ENCODE measurements at places on chromosomes 4 and X.
A peak's percentile ranks its signal among the peaks of the same experiment; 100 is the strongest.

DNA sequence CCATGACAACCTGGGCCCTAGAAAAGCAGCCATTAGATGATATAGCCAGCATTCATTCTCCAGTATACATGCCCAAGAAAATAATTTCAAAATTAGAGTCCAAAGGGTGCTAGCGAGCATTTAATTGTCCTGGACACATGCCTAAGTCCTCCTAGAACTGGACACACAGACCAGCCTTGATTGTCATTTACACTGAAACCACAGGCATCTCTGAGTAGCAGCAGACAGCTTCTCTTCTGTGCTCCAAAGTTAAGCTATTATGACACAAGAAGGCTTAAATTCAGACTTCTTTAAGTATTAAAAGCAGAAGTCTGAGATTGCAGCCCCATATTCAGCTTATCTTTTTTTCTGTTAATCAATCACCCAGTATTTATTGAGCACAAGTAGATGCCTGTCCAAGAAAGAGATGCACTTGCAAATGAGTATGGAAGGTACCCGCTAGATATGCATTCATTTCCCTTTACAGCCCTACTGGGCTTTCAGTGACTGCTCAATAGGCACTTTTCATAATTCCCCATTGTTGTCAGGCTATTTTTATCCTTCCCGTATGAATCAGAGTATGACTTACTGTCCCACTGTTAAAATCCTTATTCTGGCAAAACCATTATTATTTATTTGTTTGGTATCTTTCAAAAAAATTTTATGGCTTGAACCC lies 374.1 kb downstream of the FBXW7 start:
- no peak for DNase-seq

- DNase-seq: no peak
Observed at GRCh38 chr4:84264652-84265051, 234.4 kb downstream of the NKX6-1 start.

- DNase-seq: peak; percentile 65
Observed at GRCh38 chr4:37890801-37891259, at the start of gene TBC1D1. TSS of gene TBC1D1 (plus strand) at chr4:37891084. CDS start at chr4:37902096, 11,012 bp downstream.

- DNase-seq: peak; percentile 57
Observed at GRCh38 chr4:21656832-21657231, 291.7 kb downstream of the KCNIP4 start.

DNA sequence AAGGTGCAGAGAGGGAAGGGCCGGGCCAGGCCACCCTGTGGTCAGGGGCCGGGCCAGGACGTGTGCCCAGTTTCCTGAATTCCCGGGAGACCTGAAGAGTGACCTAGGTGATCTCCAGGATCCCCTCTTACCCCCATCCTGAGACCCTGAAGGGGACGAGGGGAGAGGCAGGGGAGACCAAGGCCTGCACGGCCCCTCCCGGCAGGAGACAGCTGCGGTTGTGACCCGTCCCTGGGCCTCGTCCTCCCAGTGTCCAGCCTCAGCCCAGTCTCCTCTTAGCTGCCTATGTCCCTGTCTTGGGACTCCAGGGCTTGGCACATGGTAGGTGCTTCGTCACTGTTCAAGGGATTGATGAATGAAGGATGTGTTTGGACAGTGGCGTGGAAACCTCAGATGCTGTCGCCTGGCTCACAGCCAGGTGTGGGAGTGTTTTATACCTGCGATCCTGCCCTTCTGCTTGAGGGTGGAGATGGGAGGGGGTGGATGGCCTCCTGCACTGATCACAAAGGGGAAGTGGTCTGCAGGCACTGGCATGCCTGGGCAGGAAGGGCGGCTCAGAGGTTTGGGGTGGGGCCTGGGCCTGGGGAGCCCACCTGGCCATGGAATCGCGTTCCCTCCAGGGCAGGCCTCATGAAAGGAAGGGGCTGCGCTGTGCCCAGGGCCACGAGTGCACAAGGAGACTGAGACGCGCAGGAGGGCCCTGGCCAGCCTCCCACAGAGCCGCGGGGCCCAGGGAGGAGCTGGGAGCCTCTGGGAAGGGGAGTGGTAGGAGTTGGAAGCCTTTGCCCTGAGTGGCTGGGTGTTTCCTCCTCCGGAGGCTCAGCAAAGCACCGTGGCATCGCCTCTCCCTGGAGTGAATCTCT lies 6.9 kb downstream of the SH3TC1 start:
- no peak for DNase-seq

- DNase-seq: peak; percentile 90
Observed at GRCh38 chr4:4995103-4995907, 24.0 kb downstream of the CYTL1 start.

GRCh38 chr4:98950925-98951324 lies 22.0 kb upstream of the EIF4E start:
- no peak for DNase-seq

DNA sequence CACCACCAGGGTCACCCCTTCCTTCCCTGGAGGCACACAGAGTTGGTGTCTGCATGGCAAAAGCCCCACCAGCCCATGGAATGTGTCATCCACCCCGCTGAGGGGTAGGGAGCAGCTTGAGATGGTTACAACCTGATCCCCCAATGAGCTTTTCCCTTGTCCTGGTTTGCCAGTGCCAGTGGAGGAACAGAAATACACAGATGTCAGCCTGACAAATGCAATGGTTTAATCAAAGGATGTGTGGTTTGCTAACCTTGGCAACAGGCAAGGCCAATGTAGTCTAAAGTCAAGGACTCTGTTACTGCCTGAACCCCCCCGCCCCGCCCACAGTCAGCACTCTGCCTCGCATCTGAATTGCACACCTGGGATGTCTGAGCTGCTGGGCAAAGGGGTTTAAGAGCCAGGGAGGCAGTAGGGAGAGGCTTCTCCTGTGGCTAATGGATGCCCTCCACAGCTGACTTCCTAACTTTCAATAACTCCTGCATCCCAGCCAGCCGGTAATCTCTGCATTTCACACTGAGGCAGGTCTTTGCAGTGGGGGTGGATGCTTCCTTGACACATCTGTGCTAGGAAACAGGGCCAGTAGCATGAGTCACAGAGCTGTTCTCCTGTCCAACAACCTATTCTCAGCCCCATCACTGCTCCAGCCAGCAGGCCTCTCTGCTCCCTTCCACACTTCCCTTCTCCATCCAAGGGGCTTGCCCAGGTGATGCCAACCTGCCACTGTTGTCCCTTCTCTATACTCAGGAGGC lies 137.5 kb downstream of the AMMECR1 start:
- peak; percentile 83 for DNase-seq

DNA sequence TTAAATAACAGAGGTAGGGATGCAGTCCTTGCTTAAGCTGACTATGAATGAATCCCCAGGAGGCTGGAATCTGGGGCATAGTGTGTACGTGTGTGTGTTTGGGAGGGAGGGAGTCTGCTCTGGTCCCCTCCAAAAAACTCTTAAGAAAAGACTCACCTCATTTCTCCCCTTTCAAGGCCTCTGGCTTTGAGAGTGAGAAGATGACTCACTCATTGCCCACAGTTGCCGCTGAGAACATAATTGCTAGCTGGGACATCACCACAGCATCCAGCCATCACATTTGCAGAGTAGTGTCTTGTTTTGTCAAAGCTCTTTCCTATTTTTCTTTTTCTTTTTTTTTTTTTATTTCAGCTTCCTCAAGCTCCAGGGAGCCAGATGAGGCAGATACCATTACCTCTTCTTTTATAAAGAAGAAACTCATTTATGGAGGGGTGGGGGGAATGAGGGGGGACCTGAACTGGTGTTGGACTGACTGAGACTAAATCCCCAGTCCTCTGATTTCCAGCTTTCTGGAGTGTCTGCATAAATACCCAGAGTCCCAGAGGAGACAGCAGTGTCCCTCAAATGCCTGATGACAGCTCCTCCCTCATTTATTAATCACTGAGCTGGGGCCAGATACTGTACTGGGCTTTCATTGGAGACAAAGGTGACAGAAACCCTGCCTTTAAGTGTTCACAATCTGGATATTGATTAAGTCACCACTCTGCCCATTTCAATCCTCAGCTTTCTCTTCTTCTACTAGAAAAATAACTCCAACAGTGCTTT lies 61.9 kb upstream of the LAS1L start:
- DNase-seq: peak; percentile 61

GRCh38 chr4:39469429-39470077 lies 10.7 kb downstream of the LIAS start:
- peak; percentile 80 for DNase-seq

DNA sequence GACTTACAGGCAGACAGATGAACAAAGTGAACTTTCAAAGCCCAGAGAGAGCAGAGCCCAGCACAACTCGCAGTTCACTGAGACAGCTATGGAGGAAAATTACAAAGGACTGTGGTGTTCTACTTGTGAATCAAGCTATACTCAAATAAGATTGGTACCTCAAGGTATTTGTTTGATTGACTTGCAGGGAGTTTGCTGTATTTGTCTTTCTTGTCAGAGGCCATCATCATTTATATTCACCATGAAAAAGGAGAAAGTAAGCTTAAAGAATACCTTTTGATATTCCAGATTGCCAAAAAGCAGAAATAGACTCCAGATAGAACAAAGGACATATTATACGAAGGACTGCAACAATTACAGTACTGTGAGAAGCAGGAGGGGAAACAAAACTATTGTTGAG lies 1047.9 kb downstream of the RPA4 start:
- no peak for DNase-seq

Data from islet precursor cell (in vitro differentiated cells).